DMS 273 treated with DMSO at 0.1 percent for 48 hours (cell line): ENCODE measurements at places on chromosomes 5 and 9.

DNA sequence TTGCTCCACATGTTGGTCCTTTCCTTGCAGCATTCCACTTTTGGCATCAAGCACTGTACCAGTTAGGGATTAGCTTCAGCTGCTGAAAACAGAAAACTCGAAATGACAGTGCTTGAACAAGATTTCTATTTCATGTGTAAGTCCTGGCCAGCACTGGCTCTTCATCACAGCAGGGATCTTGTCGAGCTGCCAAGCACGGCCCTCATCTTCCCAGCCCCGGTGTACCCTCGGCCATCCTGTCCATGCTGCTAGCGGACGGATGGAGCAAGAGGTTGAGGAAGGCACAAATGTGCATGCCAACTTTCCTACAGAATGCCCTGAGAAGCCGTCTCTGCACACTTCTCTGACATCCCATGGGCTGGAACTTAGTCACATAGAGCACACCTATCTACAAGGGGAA is 130.6 kb downstream of the TENT4A start:
- DNase-seq = no peak

GRCh38 chr9:120252248-120252647 is 327.7 kb downstream of the CDK5RAP2 start:
- no peak for DNase-seq

DNA sequence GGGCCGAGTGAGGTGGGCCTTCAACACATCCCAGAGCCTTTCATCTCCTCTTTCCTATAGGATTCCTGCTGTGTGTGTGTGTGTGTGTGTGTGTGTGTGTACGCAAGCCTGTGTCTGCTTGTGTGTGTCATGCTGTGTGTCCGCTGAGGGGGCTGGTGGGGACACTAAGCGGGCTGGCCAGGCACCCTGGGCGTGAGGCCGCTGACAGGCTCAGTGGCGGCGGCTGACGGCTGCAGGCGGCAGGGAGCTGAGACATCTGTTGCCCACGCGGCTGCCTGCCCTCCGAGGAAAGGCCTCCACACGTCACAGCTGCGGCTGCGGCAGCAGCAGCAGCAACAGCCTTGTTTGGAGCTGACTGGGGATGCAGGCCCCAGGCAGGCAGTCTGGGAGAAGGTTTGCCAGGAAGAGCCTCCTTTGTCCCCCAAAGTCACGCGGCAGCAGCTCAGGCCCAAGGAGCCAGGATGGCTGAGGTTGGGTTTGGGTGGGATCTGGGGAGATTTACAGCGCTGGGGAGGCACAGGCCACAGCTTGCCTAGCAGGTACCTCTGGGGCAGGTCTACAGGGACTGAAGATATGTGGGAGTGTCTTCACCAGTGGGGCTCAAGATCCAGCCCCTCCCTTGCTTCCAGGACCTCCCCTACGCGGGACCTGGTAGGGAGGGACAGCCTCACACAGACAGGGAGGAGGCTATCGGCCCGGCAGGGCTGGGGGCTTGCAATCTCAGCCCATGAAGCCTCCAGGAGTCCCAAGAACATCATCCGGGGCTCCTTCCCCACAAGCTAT is 1.8 kb downstream of the PDLIM4 start:
- peak; percentile 31 for DNase-seq

GRCh38 chr9:86705490-86705889 is 241.8 kb downstream of the GAS1 start:
- DNase-seq = no peak

DNA sequence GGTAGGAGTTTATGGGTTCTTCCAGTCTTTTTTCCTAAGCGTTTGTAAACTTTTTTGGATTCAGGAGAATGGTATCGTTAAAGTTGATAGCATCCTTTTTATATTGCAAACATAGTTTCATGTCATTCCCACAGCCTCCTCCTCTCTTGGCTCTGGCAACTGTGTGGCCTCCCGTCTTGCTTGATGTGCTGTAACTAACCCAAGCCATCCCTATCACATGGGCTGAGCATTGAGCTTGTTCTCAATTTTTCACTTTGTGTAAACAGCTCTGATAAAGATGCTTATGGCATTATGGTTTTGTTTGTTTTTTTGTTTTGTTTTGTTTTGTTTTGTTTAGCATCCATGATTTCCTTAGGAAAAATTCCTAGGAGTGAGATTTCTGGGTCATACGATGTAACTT is 4.6 kb downstream of the STKLD1 start:
- DNase-seq = no peak

- DNase-seq = no peak
Observed at GRCh38 chr5:105783811-105784210, 1886.9 kb downstream of the EFNA5 start.

DNA sequence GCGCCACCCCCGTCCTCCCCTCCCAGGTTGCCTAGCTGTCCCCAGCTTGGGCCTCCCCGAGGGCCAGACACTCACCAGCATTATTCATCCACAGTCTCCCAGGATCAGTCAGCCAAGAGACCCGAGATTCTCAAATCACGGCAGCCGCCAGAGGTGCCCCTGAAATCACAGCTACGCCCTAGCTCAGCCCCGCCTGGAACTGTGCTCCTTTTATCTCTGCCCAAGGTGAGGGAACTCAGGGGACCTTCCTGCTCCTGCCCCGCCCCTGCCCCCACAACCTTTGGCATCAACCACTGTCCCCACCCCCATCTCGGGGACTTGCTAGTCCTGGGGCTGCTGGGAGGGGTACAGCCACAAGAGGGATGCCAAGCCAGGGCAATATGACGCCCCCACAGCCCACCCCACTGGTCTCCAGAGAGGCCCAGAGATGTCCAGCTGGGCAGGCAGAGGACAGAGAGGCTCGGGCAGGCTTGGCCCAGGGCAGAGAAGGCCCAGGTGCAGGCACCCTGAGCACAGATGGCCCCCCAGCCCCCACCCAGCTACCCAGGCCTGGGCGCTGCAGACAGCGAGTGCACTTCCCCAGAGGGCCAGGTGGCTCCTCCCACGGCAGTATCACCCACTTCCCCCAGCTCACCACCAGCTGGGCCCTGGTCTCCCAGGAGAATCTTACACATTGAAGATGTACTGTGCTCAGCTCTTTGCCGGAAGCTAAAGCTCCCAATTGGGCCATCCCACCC is at the start of gene FUT7:
FUT7 (minus strand) TSS at position 185 of the 737 bp plus-strand sequence; CDS start at position 88, 97 bp downstream.
- no peak for DNase-seq

DNA sequence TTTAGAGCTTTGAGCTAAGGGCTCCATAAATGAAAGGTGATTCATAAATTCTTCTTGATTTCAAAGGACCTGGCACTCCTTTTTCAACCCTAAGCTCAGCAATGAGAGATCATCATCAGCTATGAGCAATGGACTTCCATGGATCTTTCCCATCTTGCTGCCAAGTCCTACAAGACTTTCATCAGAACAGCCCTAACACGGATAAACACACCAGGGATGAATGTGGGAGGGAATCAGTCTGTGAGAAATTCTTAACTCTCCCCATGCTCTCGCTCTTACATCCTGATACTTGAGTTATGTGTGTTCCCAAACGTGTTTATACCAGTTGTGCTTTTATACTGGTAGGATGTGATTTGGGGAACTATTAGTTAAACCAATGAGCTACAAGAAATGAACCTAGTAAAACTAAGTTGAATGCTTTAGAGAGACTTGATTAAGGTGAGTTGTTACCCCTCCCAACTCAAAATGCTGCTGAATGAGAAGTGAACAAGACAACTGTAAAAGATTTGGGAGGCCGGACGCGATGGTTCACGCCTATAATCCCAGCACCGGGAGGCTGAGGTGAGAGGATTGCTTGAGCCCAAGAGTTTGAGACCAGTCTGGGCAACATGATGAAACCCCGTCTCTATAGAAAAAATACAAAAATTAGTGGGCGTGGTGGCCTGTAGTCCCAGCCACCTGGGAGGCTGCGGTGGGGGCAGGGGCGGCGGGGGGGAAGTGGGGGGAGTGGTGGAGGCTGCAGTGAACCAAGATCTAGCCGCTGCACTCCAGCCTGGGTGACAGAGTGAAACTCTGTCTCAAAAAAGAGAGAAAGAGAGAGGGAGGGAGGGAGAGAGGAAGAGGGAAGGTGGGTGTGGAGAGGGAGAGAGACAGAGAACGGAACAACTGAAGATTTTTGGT is 5.2 kb upstream of the RPL26L1 start:
- DNase-seq = no peak

DNA sequence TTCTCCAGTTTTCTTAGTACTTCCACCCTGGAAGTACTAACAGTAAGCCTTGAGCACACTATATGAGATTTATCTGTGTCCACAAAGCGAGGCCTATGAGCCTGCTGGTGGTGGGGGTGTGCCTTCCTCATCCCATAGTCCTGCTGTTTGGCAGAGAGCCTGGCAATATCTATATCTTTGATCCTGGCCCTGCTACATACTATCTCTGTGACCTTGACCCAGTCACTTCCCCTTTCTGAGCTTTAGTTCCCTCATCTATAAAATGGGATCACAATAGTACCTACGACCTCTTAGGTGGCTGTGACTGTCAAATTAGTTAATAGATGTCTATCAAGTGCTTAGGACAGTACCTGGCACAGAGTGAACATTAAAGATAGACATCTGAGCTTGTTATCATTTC is 114.6 kb upstream of the SAP30L start:
- no peak for DNase-seq

DNA sequence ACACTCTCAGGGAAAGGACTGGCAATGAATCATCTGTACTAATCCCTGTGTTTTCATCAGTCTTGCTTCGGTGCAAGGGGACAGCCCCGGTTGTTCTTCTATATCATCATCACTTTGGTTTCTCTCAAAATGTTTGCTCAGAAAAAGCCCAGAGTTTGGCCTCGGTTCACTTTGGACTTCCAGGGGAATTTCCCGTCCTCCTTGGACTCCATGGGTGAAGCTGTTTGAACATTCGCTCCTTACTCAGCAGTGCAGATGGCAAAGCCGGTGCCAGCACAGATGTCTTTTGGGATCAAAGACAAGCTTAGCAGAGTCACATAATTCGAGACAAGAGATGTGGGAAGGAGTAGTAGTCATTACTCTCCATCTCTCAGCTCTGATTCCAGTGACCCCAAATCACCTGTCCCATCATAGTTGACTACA is 69.8 kb upstream of the TNFSF8 start:
- peak; percentile 13 for DNase-seq

GRCh38 chr9:36129139-36129538 is 7.4 kb upstream of the GLIPR2 start:
- DNase-seq = no peak

GRCh38 chr9:33908114-33908513 is 91.2 kb downstream of the UBE2R2 start:
- no peak for DNase-seq

DNA sequence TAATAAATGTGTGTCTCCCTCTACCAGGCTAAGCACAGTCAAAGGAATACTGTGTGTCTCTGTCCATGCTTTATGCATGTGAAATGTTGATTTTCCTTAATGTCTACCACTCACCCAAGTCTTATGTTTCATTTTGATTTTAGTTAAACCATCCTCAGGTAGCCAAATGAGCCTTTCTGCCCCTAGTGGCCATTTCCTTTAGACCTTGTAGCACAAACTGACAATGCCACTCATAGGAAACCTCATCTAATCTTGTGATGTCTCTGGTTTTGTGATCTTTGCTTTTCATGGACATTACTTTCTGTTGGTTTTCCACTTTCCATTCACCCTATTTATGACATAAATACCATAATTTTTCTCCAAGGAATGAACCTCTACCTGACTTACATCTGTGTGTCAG is 820.8 kb downstream of the MAT2B start:
- no peak for DNase-seq

DNA sequence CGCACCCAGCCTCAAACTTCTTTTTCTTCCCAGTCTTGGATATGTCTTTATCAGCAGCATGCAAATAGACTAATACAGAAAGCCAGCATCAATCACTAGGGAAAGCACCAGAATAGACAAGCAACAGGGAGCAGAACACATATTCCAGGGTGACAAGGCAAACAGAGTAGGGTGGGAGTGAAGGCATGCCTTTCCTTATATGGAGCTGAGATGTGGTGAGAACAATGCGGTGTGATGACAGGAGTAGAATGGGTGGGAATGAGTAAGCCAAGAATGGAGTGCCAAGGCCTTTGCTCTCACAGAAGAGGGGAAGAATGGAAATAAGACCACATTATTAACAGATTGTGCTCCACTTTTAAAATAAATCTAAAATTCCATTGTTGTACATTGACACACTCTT is 115.6 kb downstream of the CETN3 start:
- DNase-seq = no peak

DNA sequence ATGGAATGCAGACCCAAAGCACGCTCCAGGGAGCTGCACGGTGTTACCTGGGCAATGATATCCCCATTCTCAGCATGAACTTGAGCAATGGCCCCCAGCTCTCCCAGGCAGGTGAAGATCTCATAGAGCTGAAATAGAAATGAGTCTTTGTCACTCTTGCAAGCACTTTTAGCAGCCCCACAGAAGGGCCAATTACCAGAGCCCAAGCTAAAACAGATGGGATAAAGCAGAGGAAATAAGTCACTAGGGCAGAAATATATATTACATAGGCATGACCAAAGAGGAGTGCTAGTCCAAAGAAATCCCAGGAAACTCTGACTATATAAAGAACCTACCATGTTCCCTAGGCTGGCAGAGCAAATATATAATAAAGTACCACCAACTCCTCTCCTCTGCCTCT is 97.3 kb downstream of the DPYSL3 start:
- no peak for DNase-seq

GRCh38 chr5:35212122-35212982 is 17.9 kb downstream of the PRLR start:
- DNase-seq = no peak

DNA sequence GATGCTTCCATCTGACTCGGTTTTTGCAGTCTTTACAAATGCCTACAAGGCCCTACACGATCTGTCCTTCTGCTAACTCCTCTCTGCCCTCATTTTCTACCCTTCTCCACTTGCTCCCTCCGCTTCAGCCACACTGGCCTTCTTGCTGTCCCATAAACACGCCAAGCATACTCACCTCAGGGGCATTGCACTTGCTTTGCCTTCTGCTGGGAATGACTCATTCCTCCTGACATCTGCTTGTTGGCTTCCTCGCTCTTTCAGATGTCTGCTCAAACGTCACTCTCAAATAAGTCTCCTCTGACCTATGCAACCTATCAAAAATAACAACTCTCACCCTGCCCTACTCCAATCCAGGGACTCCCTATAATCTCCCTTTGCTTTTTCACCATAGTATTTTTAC is 28.2 kb downstream of the CDC25C start:
- peak; percentile 57 for DNase-seq
